CD4-positive, alpha-beta T cell treated with Interleukin-10 for 1 hour (primary cell): ENCODE measurements at places on chromosomes 5 and 9.

- peak; percentile 19 for DNase-seq
These were observed 33.2 kb upstream of the NOTCH1 start for GRCh38 chr9:136578915-136579649.

- no peak for DNase-seq
These were observed 66.7 kb upstream of the FOXE1 start for GRCh38 chr9:97786341-97786740.

- DNase-seq = no peak
These were observed 30.6 kb upstream of the SMU1 start for GRCh38 chr9:33106827-33107621.

GRCh38 chr9:23596913-23597634 is 229.0 kb downstream of the ELAVL2 start:
- no peak for DNase-seq

- no peak for DNase-seq
These were observed 409.2 kb downstream of the CSNK1G3 start for GRCh38 chr5:123921193-123921592.

DNA sequence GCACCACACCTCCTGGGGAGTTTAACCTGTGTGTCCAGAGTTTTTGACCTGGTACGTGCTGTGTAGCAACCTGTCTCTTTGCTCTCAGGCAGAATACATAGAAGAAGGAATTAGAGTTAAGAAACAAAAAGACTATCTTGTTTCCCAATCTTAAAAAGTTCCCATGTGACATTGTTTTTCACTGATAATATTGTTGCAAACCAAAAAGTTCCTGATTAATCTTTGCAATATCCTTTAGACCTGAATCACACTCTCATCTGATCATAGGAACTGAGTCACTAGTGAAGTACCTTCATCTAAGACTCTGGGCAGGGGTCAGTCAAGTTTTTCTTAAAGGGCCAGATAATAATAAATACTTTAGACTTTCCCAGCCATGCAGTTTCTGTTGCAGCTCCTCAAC is 35.1 kb downstream of the BASP1 start:
- DNase-seq = no peak

- no peak for DNase-seq
These were observed 37.4 kb upstream of the DENND1A start for GRCh38 chr9:123967323-123967722.

- DNase-seq = no peak
These were observed 825.4 kb downstream of the SEMA5A start for GRCh38 chr5:8720506-8720905.

GRCh38 chr5:103452666-103453065 is 109.9 kb downstream of the NUDT12 start:
- DNase-seq = no peak

- DNase-seq = no peak
These were observed 32.5 kb downstream of the GRAMD2B start for GRCh38 chr5:126455728-126456127.

GRCh38 chr5:61178702-61179101 is 16.4 kb upstream of the SMIM15 start:
- DNase-seq = no peak

- DNase-seq = no peak
These were observed 417.2 kb downstream of the TLR4 start for GRCh38 chr9:118121361-118121760.

DNA sequence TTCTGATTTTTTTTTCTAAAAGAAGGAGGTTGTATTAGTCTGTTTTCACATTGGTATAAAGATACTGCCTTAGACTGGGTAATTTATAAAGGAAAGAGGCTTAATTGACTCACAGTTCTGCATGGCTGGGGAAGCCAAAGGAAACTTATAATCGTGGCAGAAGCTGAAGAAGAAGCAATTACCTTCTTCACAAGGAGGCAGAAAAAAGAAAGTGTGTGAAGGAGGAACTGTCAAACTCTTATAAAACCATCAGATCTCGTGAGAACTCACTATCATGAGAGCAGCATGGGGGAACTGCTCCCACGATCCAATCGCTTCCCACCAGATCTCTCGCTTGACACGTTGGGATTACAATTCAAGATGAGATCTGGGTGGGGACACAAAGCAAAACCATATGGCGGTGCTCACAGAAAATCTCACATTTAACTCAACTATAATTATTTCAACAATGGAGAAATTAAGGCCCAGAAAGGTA is 27.1 kb downstream of the DPYSL3 start:
- no peak for DNase-seq

DNA sequence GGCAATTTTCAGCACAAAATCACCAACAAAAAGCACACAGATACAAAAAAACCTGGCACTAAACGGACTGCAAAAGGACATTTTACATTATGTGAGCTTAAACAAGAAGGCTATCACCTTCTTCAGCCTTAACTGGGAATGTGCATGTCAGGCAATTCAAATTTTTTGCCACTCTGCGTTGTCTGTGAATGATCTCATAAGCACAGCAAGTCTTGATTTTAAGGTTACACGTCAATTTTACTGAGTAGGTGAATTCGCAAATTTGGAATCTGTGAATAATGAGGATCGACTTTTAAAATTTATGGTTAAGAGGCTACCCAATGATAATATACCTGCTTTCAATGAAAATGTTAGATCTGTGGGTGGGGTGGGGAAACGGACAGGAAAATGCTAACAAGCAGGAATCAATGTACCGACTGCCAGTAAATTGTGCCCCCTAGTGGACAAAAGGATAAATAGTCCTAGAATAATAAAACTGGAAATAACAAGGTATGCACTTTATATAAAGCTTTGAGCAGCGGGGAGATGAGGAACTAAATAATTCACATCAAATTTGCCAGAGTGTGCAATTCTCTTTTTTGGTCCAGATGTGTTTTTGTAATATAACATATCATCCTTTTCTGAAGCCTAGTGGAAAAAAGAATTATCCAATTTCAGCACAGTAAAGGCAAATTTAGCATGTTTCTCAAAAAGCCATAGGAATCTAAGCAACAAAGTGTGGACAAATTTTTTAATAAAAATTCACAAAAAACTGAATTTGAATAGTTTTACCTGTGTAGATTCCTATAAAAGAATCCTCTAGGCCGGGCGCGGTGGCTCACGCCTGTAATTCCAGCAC is 20.5 kb downstream of the EQTN start:
- DNase-seq = peak; percentile 40

DNA sequence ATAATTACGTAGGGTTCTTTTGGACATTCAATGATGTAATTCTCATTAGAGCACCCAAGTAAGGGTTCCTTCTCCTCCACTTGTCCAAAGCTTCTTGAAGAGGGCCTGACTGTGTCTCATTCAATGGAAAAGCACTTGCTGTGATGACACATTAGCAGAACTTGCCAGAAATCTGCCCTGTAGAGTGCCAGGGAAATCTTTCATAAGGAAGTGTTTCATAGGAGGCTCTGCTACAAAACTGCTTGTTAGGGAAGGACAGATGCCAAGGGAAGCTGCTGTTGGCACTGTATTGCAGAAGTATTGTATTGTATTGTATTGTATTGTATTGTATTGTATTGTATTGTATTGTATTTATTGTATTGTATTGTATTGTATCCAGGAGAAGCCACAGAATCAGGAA is 45.5 kb upstream of the MPDZ start:
- DNase-seq = no peak

GRCh38 chr5:91025956-91026355 is 357.2 kb downstream of the ARRDC3 start:
- no peak for DNase-seq

DNA sequence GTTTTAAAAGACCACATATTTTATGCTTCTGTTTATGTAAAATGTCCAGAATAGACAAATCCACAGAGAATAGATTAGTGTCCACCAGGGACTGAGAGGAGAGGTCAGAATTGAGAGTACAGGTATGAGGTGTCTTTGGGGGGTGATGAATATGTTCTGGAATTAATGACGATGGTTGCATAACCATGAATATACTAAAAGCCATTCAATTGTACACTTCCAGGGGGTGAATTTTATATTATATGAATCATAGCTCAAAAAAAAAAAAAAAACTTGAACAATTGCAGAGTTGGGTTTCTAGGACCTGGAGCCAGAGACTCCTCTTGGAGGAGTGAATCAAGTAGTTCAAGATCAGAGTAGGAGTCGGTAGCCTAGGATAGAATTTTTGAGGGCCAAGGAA is 57.8 kb upstream of the RUSC2 start:
- no peak for DNase-seq

GRCh38 chr5:72472666-72473422 is 34.4 kb downstream of the ZNF366 start:
- no peak for DNase-seq

DNA sequence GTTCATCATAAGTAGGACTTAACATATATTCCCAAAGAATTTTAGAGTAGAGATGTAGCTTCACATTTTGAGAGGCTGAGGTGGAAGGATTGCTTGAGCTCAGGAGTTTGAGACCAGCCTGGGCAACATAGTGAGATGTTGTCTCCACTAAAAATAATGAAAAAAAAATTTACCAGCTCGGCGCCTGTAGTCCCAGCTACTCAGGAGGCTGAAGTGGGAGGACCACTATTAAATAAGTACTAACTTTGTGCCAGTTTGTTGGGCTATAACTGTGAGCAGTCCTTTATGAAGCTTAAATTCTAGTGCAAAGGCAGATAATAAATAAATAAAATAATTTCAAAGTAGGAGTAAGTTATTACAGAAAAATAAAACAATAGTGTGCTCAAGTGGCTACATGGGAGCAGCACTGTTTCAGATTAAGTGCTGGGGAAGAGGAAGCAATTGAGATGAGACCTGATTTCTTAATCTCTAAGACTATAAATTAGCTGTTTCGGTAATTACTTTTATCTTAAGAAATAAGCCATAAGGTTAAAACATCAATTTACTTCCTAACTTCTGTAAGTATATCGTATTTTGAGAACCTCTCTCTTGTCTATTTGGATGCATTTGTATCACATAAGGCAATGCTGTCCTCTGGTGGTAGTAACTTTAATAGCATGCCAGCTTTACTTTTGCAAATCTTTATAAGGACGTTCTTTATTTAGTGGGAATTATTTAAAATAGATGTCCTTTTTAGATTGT is 98.9 kb downstream of the CSNK1G3 start:
- DNase-seq = peak; percentile 67

DNA sequence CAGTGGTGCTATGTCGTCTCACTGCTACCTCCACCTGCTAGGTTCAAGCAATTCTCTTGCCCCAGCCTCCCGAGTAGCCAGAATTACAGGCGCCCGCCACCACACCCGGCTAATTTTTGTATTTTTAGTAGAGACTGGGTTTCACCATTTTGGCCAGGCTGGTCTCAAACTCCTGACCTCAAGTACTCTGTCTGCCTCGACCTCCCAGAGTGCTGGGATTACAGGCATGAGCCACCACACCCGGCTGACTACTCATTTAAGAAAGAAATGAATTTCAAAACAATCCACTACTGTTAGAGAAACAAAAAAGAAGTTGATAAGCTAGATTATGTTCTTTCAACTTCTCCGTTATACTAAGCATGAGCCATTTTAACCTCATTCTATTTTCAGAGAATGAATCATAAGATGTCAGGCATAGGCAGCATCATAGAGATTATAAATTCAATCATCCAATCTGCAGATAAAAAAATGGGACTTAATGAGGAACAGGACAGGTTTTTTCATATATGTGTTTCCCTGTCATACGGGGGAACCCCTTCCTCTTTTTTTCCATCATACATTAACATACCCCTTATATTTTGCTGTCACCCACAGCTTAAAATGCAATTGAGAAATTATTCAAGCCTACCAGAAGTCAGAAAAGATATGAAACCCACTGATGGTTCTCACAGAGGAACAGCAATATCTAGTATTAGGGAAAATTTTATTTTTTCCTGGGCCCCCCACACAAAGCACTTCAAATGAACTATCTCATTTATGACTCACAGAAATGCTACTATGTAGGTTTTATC is 26.5 kb upstream of the ADRB2 start:
- DNase-seq = no peak

- no peak for DNase-seq
These were observed 25.1 kb upstream of the UBE2QL1 start for GRCh38 chr5:6423327-6424109.

DNA sequence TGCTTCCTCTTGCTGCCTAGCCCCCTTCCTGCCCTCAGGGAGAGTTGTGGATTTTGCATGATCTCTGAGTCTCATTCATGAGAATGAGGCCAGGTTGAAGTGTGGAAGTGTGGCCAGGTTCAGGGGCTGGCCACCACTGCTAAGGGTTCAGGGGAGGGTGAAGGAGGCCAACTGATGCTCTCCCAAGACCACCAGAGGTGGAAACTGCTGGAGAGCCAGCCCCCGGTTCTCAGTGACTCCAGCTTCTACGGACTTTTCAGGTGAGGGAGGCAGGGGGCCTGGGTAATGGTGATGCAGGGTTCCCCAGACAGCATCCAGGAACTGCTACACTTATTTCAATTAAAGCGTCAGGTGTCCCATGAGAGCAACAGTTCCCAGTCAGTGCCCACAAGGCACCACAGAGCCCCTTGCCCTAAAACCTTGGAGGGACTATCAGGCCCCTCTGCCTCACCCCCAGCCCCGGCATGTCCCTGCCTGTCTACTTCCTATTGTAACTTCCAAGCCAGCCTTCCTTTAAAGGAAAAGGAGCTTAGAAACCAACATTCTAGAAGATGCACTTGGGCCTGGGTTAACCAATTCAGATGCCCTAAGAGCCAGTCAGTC is 50.1 kb downstream of the AMBP start:
- DNase-seq = no peak

DNA sequence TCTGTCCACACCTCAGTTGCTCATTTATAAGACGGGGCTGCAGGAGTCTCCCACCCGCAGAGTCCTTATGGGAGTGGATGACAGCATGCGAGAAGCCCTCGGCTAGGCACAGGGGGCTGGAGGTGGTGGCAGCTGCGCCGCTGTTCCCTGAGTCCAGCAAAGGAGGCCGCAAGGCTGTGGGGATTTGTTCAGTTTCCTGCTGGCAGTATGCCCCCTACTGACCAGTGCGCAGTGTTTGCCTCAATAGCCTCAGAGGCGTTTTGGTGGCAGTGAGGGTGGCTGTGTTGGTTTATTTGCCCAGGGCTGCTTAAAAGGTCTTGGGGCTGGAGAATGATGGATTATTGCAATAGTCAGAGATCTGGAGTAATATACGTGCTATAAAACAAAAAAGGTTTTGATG is 176.3 kb upstream of the OTULINL start:
- DNase-seq = no peak

- DNase-seq = no peak
These were observed 137.9 kb downstream of the GABBR2 start for GRCh38 chr9:98570663-98571440.

DNA sequence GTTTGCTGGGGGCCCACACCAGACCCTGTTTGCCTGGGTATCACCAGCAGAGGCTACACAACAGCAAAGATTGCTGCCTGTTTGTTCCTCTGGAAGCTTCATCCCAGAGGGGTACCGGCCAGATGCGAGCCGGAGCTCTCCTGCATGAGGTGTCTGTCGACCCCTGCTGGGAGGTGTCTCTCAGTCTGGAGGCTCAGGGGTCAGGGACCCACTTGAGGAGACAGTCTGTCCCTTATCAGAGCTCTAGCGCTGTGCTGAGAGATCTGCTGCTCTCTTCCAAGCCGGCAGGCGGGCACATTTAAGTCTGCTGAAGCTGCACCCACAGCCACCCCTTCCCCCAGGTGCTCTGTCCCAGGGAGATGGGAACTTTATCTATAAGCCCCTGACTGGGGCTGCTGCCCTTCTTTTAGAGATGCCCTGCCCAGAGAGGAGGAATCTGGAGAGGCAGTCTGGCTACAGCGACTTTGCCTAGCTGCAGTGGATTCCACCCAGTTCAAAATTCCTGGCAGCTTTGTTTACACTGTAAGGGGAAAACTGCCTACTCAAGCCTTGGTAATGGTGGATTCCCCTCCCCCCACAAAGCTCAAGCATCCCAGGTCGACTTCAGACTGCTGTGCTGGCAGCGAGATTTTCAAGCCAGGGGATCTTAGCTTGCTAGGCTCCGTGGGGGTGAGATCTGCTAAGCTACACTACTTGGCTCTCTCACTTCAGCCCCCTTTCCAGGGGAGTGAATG is 206.0 kb upstream of the TLX3 start:
- no peak for DNase-seq

GRCh38 chr5:172503925-172504700 is 49.8 kb upstream of the SH3PXD2B start:
- DNase-seq = no peak
